NCI-H1930 (cell line): ENCODE measurements at places on chromosomes 11 and 22.
A peak's percentile ranks its signal among the peaks of the same experiment; 100 is the strongest.

DNA sequence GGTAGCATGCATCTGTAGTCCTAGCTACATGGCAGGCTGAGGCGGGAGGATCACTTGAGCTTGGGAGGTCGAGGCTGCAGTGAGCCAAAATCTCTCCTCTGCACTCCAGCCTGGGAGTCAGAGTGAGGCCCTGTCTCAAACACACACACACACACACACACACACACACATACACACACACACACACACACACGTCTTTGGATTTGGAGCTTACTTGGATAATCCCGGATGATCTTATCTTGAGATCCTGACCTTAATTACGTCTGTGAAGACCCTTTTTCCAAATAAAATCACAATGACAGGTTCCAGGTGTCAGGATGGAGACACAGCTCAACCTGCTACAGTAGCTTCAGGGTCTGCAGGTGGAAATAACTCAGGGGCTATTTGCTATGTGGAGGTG lies 1.1 kb downstream of the UPB1 start:
- DNase-seq: no peak

GRCh38 chr11:108966206-108966605 lies 301.3 kb downstream of the DDX10 start:
- DNase-seq: no peak

GRCh38 chr22:23816156-23816976 lies 22.4 kb downstream of the DERL3 start:
- DNase-seq: no peak

GRCh38 chr22:40602231-40602630 lies 34.3 kb downstream of the MRTFA start:
- no peak for DNase-seq

- DNase-seq: no peak
Observed at GRCh38 chr11:44531636-44532035, 33.8 kb upstream of the CD82 start.

DNA sequence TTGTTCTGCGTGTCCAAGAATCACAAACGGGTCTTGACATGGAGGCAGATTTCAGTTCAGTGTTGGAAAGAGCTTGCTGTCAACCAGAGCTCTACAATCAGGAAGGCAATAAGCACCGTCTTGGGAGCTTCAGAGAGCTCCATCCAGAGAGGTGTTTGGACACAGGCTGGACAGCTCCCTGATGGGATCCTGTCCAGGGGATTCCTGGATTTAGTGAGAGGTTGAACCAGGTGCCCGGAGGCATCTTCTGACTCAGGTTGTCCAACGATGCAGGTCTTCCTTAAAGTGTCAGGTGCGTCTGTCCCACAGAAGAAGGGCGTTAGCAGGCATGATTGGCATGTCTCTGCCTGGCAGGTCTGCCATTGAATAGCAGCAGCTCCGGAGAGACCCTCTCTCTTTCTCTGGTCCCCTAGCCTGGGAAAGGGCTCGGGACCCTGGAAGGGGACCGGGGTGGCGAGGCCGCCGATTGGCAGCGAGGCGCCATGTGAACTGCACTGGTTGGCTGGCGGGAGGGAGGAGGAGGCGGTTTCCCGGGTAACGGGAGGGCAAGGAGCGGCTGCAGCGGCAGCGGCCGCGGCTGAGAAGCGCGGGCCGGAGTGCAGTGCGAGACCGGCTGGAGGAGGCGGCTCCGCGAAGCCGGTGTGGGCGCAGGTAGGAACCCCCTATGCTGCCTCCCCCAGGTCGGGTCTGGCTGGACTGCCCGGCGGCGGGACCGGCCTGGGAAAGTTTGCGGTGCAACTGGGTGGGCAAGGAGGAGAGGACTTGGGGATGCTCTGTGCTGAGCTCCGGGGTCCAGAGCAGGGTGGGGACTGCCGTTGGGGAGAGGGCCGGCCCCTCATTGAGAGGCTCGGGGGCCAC lies 104.1 kb upstream of the E2F8 start:
- DNase-seq: peak; percentile 67

GRCh38 chr22:30347255-30347892 lies 9.3 kb downstream of the SF3A1 start:
- DNase-seq: no peak
